Inflammatory macrophage (primary cell): ENCODE measurements at places on chromosomes 7 and 10.

DNA sequence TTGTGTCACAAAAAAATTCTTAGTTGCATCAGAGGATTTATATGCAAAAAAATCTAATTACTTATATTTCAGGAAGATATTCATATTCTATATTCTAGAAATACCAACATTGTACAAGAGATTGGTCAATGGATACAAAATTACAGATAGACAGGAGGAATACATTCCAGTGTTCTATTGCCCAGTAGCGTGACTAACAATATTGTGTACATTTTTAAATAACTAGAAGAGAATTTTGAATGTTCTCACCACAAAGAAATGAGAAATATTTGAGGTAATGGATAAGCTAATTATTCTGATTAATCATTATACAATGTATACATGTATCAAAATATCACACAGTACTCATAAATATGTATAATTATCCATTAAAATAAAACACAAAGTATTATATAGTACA, 253.3 kb downstream of the IPMK start:
- no peak for DNase-seq

DNA sequence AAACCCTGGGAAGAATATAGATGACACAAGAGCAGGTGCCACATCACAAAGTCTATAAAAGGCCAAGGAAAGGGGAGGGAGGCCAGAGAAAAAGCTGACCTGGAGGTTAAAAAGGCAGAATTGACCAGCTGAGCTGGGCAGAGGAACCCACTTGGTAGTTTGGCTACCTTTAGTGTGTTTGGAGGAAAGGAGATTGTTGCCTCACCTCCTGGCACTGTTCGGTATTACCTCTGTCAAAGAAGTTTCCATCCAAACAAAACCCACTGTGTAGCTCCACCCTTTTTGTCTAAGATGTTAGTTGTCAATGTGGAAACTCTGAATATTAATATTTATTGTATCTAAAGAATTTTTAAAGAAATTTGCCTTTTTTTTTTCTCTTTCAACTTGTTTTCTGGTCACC, 23.4 kb downstream of the ENTPD7 start:
- no peak for DNase-seq

- no peak for DNase-seq
Observed at GRCh38 chr10:35353805-35354204, 17.5 kb downstream of the CCNY start.

DNA sequence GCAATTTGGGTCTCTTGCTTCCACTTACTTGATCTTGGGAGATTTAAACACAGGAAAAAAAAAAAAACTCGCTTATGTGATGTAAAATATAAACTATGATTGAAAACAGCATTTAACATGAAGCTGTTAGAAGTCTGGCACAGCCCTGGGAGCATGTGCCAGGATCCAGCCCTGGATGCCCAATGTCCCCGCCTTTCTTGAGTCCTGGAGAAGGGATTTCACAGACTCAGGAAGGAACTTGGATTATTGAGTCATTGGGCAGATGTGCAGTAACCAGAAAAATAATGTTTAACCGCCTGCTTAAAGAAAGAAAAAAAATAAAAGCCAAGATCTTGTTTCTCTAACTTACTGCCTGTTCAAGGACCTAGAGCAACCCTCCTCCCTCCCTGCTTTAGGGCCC, 3.7 kb upstream of the JCAD start:
- no peak for DNase-seq

- DNase-seq = no peak
Observed at GRCh38 chr10:94076325-94076841, 82.7 kb downstream of the PLCE1 start.

- no peak for DNase-seq
Observed at GRCh38 chr10:129712000-129712399, 245.0 kb downstream of the MGMT start.

DNA sequence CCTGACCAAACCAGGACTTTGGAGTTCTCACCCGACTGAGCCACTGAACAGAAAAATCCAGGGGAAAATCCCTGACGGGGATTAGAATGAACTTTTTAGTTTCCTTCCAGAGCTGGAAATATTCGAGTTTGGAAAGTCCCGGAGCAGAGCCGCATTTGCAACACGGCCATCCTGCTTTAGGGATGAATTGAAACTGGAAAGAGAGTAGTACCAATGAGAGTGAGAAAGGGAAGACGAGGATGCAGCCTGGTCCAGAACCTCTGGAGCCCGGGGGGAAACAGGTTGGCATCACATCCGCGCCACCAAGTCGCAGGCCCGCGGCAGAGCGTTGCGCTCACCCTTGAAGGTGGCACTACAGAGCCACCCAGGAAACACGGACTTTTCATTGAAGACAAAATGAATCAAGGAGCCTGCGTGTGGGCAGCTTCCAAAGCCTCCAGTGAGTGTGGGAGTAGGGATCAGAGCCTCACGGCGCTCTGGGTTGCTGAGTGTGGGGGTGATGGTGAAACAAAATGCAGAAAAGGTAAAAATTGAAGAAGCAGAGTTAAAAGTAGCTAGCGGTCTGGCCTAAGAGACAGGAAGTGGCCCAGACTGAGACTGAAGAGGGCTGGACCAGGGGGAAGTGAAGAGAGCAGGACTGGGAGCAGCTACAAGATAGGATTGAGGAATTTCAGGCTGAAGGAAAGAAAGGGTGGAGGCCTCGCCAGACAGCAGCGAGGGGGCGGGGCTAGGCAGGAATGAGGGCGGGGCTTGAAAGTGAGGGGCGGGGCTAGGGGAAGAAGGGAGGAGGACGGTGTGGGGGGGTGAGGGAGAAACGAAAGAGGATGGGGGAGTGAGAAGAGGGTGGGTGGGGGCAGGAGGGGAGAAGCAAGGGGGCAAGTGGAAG, 1.8 kb downstream of the SMURF1 start:
- DNase-seq = peak; percentile 56

DNA sequence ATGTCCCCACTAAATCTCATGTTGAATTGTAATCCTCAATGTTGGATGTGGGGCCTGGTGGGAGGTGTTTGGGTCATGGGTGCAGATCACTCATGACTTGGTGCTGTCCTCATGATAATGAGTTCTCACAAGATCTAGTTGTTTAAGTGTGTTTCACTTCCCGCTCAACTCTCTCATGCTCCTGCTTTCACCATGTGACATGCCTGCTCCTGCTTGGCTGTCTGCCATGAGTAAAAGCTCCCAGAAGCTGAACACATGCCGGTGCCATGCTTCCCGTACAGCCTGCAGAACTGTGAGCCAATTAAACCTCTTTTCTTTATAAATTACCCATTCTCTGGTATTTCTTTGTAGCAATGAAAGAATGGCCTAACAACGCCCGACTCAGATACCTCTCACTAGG, 6.2 kb upstream of the PSTK start:
- peak; percentile 64 for DNase-seq

DNA sequence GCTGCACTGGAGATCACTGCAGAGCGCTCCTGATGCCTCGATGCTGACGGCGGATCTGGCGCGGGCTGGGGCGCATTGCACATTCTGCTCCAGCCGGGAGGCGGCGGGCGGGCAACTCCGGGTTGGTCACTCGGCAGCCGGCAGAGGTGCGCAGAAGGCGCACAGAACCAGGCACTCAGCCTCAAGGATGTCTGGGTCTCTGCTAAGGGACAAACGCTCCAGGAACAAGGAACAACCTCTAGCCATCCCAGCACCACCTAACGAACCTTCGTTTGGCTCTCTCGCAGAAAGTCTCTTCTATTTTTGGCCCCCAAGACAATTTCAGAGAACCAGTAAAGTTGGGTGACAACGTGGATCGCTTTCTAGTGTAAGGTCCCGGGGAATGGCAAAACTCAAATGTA, 254.6 kb downstream of the OTUD1 start:
- DNase-seq = no peak

GRCh38 chr7:15837306-15837950, 150.9 kb upstream of the MEOX2 start:
- DNase-seq = no peak

- DNase-seq = no peak
Observed at GRCh38 chr10:110355141-110355831, 50.6 kb upstream of the SMNDC1 start.

DNA sequence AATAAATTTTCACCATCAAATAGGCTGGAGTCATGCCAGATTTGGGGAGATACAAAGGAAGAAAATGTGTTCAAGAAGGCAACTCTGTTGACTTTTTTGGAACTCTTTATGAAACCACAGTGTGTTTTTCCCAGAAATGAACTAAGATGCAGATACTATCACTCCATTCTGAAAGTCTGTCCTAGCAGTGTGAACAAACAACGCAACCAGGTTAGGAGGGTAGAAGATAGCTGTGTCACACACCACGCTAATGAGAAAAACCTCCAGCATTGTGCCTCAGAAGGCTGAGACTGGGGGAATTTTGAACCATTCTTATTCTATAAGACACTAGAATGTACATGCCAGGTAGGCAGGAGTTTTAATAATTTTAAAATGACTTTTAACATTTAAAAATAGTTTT, 15.9 kb upstream of the ATP6V0A4 start:
- DNase-seq = no peak

- DNase-seq = peak; percentile 65
Observed at GRCh38 chr10:101848408-101848807, 4.8 kb upstream of the KCNIP2 start.

DNA sequence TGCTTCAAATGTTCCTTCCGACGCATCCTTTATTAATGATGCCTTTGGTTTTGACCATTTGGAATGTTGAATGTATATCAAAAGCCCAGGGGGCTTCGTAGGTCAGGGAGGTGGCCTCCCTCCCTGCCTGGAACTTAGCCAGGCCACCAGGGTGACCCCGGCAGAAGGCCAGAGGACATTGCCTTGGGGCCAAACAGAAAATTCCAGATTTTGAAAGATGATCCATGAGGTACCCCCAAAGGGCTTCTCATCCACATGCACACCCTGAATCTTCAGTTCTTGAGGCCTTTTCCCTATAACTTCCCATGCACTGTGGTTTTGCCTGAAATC, 171.7 kb downstream of the ADAM12 start:
- no peak for DNase-seq

GRCh38 chr10:3639546-3639945, 145.5 kb downstream of the KLF6 start:
- no peak for DNase-seq

GRCh38 chr7:69808391-69808790, 210.1 kb downstream of the AUTS2 start:
- no peak for DNase-seq

GRCh38 chr7:94042381-94042780, 38.2 kb upstream of the BET1 start:
- DNase-seq = no peak

GRCh38 chr10:7433861-7434260, 23.0 kb upstream of the SFMBT2 start:
- no peak for DNase-seq

GRCh38 chr7:143046426-143046851, 5.7 kb upstream of the OR6V1 start:
- peak; percentile 36 for DNase-seq

DNA sequence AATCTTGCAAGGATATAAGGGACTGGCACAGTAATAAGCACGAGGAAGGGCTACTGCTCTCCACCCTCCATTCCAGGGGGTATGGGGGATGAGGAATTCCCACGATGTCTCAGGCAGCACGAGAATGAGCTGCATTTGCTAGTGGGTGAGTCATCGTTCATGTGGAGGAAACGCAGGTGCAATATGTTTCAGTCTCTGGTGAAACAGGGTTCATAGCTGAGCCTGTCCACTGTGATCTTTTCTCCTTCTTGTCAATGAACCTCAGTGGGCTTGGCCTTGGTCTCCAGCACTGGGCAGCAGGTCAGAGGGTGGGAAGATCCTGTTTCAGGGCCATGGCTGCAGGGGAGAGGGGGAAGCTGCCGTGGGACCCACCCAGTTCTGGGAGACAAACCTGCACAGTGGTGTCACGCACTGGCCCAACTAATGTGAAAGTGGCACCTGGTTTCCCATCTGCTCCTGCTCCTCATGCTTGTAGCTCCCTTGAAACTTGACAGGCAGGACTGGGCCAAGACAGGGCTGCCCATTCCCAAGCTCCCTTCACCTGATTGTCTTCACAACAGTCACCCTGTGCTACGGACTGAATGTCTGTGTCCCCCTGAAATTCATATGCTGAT, 181.9 kb downstream of the USP6NL start:
- DNase-seq = no peak

- DNase-seq = no peak
Observed at GRCh38 chr10:47333532-47333931, 11.3 kb downstream of the GDF2 start.

- no peak for DNase-seq
Observed at GRCh38 chr10:91652364-91652763, 19.5 kb upstream of the PPP1R3C start.

- no peak for DNase-seq
Observed at GRCh38 chr7:149719050-149719899, 54.1 kb downstream of the ZNF467 start.

- no peak for DNase-seq
Observed at GRCh38 chr7:158114056-158114850, 473.4 kb downstream of the PTPRN2 start.

GRCh38 chr7:158085741-158086695, 501.6 kb downstream of the PTPRN2 start:
- no peak for DNase-seq

DNA sequence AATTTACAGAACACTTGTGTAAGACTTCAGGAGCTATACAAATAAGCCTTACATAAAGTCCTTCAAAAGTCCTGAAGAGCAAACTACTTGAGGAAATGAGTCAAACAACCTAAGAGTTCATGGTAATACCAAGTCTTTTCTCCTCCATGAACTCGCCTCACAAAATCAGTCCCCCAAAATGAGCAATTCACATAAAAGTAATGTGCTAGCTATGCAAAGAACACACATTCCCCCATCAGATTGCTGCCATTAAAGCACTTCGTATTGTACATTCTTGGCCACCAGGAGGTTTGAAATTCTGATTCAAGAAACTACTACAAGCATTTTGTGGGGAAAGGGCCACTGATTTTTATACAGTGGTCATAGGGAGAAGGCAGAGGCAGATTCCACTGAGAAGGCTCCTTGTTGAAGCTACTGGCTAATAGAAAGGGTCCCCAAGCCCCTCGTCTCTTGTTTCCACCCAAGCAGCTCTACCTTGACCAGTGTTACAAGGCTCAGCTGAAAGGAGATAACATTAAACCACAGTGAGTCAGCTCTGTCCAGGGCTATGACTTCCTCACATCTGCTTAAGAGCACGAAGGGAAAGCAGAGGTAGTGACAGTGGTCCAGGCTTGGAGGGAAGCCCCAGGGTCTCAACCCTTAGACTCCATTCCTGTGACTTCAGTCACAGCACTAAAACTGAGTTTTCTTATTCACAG, 115.2 kb upstream of the CDK1 start:
- peak; percentile 2 for DNase-seq

DNA sequence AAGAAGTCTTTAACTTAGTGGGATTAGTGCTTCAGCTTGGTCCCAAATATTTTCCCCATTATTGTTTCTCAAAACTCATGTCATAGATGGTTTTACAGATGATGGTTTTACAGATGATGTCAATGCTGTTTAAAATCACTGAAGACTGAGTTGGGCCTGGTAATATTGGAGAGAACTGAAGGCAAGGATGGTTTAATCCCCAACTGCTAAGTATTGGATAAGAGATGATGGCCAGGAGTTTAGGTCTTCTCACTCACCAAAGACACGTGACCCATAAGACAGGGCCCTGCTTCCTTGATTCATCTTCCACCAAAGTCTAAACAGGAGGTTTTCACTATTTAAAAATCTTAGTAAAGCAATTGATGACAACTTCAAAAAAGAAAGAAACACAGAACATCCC, 56.3 kb downstream of the VWA2 start:
- DNase-seq = no peak
